AG20443 (cell line): ENCODE measurements at places on chromosomes 2 and 18.

DNA sequence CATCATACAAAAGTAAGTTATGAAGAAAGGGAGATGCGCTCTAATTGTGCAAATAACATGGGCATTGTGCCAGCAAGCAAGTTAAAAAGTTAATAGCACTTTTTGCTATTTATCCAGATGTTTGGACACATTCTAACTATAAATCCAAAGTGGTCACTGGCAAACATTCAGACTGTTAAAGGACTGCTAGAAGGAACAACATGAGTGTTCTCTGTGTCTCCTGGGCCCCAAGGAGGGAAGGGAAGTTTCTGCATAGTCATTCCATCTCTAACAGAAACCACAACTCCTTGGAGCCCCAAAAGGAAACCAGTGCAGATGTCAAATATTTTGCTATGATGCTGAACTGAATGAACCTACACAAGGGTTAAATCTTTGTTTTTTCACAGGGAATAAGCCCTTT is 213.3 kb upstream of the HNRNPA3 start:
- peak; percentile 55 for DNase-seq

DNA sequence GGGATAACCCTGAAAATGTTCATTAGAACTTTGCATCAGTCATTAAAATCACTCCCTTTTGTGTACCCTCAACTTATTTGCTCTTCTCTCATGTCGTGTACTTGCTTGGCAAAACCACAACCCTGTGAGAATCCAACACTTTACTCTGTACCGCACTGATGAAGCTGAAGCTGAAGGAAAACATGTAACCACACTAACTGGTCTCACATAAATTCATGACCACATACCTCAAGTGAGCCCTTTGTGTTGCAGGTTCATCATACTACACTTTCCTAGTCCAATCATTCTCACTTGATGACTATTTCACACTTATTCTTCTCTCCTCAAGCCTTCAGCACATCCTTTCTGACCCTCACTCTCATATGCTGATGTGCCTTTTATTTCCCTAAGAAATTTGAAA is 175.4 kb downstream of the DPP4 start:
- no peak for DNase-seq

DNA sequence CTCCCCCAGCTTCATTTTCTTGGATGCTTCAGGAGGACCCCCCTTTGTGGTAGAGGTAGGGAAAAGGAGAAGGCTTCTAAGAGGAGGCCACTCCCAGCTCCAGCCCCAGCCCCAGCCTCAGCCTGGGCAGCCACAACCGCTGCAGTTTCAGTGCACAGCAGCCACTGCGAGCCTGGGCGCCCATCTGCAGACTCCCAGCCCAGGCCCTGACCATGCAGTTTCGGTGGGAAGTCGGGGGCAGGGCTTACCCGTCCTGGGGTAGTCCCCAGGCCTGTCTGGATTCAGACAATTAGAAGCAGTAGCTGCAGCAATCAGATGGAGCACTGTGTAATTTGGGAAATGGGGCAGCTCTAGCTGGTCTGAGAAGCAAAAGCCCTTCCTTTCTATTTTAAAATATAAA is 28.6 kb downstream of the ITM2C start:
- DNase-seq, result no peak

GRCh38 chr2:64716569-64716968 is 62.9 kb upstream of the SERTAD2 start:
- DNase-seq, result no peak

DNA sequence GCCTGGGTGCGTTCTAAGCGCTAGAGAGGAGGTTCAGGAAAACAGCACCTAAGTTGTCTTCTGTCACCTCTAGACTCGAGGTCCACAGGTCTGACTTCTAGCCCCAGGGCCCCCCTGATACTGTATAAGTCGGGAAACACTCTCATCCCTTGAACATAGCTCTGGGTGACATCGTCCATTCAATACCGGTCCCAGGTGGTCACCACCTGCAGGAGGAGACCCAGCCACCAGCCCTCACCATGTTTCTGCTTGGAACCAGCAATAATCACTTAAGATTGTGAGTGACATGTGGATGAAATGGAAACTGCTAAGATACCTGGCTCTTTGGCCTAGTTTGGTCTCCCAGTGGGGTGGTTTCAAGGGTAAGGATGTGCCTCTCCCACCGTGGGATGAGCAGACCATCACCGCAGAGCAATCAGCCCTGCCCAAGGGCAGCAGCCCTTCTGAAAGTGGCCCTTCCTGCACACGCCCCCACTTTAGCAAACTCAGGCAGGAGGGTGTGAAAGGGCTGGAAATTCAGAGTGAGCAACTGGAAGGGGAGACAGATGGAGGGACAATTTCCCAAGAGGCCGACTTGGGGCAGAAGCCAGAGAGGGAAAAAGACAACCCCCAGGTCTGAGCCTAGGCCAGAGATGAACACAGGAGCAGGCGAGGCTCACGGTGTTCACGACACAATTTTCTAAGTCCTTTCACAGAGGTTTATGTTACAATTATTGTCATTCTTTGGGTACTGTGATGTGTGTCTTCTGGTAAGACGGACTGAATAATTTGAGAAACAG is 95.2 kb downstream of the ZNF516 start:
- no peak for DNase-seq
